ENCODE measurements at places on chromosomes 16 and 17.

DNA sequence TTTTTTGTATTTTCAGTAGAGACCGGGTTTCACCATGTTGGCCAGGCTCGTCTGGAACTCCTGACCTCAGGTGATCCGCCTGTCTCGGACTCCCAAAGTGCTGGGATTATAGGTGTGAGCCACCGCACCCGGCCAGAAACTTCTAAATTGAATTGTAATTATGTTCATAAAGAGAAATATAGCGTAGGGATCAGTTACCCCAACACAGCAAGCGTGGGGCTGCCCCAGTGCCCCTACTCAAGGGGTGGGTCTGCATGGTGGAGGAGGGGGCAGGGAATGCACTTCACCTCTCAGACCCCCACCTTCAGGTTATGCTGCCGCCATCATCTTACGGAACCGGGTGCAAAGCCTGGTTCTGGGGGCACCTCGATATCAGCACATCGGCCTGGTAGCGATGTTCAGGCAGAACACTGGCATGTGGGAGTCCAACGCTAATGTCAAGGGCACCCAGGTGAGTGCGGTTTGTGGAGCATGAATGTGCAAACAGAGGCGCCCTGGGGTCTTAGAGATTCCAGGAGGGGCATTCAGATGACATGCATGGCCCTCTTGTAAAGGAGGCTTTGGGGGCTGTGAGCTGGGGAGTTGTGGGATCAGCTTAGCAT lies 18.0 kb downstream of the ITGAM start:
- no peak for DNase-seq

- DNase-seq: peak; percentile 51
Measured at GRCh38 chr17:4969047-4969550, 1.5 kb upstream of the SPAG7 start.

GRCh38 chr16:1426734-1427471 lies 4.0 kb upstream of the PERCC1 start:
- no peak for DNase-seq

DNA sequence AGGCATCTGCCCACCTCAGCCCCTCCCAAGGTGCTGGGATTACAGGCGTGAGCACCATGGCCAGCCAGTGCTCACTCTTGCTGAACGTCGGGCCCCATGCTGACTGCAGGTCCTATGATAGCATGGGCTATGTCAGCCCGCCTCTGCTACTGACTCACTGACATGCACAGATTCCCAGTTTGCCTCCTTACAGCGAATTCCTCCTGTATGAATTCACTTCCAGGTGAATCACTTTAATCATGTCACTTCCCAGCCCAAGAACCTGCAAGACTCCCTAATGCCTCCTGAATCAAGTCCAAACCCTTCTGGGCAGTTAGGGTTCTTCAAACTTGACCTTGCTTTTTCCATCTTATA lies 16.1 kb upstream of the UBTF start:
- DNase-seq: no peak

DNA sequence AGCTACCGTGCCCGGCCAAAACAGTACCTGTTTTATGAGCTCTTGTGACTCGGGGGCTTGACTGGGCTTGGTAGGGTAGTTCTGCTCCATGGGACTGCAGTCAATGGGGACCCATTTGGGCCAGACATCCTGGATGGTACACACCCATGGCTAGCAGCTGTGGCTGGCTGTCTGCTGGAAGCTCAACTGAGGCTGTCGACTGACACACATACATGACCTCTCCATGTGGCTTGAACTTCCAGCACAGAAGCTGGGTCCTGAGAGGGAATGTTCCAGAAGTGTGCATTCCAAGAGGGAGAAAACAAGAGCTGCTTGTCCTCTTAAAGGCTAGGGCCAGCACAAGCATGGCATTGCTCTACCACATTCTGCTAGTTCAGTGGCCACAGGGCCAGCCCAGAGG lies 14.9 kb upstream of the NKD1 start:
- DNase-seq: no peak

DNA sequence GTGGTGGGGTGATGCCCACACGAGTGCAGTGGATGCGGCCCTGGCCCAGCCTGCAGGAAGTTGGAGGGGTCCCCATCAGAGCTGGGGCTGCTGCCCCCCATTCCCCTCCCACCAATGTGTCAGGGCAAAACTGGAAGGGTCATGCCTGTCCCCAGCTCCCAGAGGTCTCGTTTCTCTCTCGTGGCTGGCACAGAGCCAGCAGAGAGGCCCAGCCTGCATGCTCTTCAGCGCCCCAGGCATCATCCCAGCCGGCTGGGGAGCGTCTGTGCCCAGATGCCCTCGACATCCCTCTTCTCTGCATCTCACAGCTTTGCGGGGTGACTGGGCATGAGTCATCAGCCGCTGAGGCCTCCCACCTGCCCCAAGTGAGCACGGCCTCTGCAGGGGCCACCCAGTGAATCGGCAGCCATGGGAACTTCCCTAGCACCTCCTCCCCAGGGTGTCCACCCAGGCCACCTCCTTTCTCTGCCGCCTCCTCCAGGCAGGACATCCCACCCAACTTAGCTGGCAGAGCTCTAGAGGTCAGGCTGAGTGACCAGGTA lies 9.8 kb upstream of the CSNK1D start:
- peak; percentile 36 for DNase-seq

DNA sequence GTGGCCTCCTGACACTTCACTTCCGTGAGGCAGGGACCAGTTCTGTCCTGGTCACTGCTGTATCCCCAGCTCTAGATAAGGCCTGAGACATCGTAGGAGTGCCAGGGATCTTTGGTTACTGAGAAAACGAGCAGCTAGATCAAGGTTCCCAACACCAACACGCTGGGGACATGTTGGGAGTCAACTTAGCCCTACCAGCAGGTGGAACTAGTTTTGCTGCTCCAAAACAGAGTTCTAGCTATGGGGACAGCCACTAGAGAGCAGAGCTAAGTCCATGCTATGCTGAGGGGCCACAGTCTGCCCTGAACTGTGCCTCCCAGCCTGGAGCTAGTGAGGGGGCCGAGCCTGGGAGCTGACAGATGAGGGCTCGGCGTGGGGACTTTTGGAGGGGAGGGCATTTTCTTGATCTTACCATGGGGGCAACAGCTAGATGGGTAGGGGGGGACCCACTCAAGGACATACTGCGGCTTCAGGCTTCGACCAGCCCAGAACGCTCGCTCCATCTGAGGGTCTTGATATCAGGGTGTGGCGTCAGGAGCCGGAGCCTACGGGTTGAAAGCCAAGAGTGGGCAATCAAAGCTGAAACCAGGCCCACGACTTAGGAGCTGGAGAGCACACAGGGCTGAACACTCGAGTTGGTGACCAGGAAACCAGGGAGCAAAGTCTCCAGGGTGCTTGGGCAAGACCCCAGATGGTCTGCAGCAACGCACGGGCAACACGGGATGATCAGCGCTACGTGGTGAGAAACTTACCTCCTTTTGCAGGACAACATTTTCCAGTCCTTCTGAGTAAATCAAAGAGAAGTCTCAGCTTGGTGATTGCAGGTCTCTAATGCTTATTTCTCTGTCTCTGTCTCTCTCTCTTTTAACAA lies 13.4 kb downstream of the SNX20 start:
- DNase-seq: no peak

- DNase-seq: no peak
Measured at GRCh38 chr16:73091174-73091573, 43.2 kb upstream of the ZFHX3 start.

DNA sequence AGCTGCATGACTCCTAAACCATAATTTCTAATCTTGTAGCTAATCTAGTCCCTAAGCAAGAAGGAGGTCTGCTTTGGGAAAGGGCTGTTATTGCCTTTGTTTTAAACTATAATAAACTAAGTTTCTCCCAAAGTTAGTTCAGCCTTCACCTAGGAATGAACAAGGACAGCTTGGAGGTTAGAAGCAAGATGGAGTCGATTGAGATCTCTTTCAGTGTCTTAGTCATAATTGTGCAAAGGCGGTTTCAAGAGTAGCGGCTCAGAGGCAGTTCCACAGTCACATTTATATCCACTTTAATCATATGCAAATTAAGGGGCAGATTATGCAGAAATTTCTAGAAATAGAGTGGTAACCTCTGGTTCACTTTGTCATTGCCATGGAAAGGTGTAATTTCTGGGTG lies 17.4 kb downstream of the DRC7 start:
- DNase-seq: no peak

DNA sequence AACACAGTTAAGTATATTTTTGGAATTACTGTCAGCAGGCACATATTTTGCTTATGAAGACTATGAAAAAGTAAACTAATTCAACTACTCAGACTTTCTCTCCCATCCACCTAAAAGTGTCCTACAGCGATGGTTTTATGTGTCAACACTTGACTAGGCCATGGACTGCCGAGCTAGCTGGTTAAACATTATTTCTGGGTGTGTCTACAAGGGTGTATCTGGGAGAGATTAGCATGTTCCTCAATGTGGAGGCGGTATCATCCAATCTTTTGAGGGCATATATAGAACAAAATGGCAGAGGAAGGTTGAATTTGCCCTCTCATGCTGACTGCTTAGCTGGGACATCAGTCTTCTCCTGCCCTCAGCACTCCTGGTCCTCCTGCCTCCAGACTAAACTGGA lies 82.7 kb upstream of the CDYL2 start:
- no peak for DNase-seq

GRCh38 chr17:2707721-2708584 lies 3.6 kb downstream of the CLUH start:
- DNase-seq: peak; percentile 21

All from activated naive CD4-positive, alpha-beta T cell treated with anti-CD3 and anti-CD28 coated beads, Interleukin-2, amount 50 U/mL, for 16 hours (primary cell).